Stimulated activated CD4-positive, alpha-beta T cell treated with anti-CD3 and anti-CD28 coated beads, Interleukin-12 subunit alpha, Interleukin-12 subunit beta, amount 100 ng/mL, for 4 hours (primary cell): ENCODE measurements at places on chromosomes 6 and 20.

GRCh38 chr6:78383968-78384367 lies 483.4 kb upstream of the IRAK1BP1 start:
- DNase-seq = no peak

DNA sequence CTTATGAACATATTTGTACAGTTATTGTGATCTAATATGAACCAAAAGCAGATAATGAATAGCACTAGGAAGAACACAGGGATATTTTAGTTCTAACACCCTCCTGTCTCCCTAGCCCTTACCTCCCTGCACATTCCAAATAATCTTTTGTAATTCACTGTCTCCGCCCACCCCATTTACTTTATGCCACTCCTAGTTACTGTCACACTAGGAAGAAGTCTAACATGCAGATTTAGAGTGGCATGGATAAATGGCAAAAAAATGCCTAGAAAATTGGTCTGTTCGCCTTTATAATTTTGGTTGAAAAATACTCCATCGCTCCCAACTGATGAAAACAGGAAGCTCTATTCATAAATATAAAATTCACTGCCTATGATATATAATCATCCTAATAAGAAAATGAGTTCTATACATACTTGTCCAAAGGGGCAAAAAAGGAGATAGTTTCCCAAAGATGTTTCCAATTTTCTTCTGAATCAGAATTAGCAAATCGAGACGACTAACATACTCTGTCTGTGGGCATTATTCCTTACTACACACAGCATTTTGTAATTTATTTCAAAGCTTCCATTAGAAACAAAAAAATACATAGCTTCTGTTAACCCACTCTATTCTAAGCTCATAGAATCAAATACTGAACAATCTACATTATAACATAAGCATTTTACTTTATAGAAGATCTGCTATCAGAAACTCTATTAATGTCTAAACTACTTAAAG lies 1.3 kb upstream of the RUNX2 start:
- DNase-seq = no peak

GRCh38 chr6:36969240-36969691 lies 14.7 kb downstream of the PI16 start:
- no peak for DNase-seq

- DNase-seq = no peak
These were observed 320.0 kb upstream of the FLRT3 start for GRCh38 chr20:14657266-14658005.

DNA sequence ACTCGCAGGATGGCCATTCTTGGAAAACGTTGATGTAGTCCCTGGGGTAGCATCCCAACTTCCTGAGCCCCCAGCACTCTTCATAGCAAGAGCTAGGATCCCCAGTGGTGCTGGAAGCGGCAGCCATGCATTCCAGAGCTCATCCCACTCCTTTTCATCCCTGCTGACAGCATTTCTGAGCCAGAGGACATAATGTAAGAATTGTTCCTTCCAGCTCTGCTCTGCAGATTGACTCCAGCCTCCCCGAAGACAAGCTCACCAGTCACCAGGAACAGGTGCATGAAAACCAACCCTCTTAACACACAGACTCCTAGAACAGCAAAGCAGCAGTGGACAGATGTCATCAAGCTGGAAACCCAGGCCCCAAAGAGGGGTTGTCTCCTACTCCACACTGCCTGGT lies 3.8 kb downstream of the SLC13A3 start:
- DNase-seq = no peak

DNA sequence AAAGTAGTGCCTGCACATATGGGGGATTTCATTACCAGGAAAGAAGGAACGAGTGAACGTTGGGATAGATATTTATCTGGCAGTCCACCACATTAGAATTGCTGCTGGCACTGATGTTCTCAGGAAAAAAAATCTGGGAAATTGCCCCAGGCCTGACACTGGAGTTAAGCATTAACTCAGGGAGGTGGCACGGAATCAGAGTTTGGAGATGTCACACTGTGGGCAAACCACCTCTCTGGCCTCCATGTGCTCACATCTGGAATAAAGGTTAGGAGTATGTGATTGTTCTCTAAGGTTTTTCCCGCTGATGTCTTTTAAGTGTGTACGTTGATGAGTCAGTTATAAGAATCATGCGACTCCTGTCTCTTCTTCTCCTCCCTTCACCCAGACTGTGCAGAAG lies 7.9 kb downstream of the TGM3 start:
- DNase-seq = no peak

- no peak for DNase-seq
These were observed 224.2 kb downstream of the CLIC5 start for GRCh38 chr6:45791211-45792168.

DNA sequence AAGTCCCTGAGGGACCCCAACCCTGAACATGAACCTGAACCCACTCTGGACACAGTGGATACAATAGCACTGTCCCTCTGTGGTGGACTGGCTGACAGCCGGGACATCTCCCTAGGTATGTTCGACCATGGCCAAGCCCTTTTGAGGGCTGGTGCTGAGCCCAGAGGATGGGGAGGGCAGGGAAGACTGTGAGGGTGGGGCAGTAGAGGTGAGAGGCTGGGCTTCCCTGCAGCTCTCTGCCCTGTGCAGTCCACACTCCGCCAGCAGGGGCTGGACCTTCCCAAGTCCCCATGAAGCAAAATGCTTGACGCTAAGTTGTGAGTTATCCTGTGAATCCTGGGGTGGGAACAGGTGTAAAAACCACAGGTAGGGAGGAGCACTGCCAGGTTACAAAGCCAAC lies 11.5 kb downstream of the LPIN3 start:
- DNase-seq = no peak

- no peak for DNase-seq
These were observed 41.1 kb upstream of the NKX2-2 start for GRCh38 chr20:21554985-21555384.

- no peak for DNase-seq
These were observed 657.7 kb upstream of the CITED2 start for GRCh38 chr6:140032189-140032588.

- no peak for DNase-seq
These were observed 4.5 kb upstream of the BRD2 start for GRCh38 chr6:32963866-32964265.

DNA sequence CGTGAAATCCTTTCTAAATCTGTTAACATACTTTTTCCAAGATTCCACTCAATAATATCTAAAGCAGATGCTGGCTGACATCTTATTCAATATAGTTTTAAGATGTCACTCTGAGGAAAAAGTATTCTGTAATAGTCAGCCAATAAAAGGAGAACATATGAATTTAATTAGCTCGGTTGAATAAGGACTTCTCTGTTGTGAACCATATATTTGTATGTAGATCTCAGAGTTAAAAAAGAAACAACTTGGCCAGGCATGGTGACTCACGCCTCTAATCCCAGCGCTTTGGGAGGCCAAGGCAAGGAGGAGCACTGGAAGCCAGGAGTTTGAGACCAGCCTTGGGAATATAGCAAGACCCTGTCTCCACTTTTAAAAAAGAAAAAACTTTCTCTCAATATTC lies 7.4 kb upstream of the CD24 start:
- no peak for DNase-seq

- DNase-seq = no peak
These were observed 994 bp downstream of the FOXC1 start for GRCh38 chr6:1610497-1611321.

DNA sequence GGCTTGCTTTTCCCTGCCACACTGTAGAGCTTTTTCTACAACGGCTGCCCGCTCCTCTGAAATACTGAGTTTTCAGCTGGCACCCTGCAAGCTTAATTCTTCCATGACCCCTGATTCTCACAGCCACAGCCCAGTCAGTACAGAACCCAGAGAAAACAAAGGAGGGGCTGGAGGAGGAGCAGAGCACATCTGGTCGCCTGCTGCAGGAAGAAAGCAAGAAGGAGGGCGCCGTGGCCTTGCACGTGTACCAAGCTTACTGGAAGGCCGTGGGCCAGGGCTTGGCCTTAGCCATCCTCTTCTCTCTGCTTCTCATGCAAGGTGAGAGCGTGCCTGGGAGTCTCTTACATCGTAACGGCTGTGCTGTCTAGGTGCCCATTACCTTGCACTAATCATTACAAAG lies 11.3 kb downstream of the DLK2 start:
- no peak for DNase-seq

DNA sequence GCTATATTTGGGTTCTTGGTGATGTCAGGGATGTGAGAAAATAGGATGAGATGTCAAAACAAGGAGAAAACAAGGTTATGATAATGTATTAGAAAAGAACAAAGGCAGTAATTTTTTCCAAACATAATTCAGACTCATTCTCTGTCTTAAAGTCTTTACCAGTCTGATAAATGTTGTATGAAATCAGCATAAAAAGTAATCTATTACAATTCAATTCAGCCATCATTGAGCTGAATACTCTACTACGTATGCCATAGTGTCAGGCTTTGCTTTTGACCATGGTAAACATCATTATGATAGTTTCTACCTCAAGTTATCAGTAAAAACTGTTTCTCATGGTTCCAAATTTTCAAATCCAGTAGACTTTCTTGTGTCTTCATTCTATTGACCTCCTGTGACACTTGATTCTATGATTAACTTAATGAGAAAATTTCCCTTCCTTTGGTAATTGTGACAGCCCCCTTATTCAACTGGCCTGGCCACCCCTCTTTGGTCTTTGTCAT lies 75.0 kb downstream of the EPHA7 start:
- DNase-seq = no peak

- DNase-seq = no peak
These were observed 240.9 kb downstream of the LRFN2 start for GRCh38 chr6:40346246-40346645.

- DNase-seq = no peak
These were observed 25.3 kb upstream of the SIM1 start for GRCh38 chr6:100490065-100490464.

DNA sequence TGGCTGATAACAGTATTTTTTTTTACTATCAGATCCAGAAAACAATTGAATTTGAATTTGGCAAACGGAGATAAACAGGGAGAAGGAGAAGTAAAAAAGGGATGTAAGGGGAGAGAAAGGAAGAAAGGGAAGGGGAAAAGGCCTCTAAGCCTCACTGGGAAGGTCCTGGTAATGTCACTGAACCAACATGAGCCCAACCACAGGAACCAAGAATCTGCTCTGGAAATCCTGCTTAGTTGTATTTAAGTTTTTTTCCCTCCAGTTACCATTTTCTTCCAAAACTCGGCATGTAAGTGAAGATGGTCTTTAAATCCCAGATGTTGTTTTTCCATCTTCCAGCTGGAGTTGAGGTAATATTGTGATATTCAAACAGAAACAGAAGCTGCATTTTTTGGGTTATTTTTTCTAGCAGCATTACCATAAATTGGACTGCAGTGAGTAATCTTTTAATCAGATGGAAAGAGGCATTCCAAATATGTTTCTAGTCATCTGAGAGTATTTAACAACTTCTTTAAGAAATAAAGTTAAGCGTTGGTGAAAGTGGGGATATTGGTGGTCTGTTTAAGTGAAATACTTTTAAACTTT lies 91.1 kb downstream of the TXNDC5 start:
- DNase-seq = no peak

DNA sequence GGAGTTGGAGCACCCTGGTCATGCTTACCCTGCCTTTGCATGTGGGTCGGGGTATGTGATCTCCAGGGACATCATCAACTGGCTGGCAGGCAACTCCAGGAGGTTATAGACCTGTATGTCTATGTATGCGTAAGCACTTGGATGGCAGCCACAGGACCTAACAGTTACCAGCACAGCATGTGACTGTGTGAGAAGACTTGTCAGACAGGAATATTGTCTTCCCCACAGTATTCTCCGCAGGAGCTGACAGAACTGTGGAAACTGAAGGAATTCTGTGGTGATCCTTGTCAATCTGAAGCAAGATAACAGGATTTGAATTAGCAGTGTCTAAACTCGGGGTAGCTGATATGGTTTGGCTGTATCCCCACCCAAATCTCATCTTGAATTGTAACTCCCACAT lies 59.2 kb downstream of the TMEM244 start:
- DNase-seq = no peak

DNA sequence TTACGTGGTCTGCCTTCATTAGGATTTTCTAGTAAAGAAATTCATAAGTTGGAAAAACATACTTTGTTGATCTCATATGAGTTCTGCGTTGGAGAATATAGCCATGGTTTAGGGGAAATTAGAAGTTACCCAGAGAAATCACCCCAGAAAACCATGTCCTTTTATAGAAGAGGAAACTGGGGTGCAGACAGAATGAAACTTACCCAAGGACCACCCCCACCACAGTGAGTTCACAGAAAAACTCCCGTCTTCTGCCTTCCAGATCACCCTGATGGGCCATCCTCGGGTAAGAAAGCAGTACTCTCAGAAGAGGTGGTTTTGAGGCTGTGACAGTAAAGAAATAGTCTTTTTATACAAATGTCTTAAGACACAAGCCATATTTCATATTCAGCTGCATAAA lies 25.1 kb upstream of the MAFB start:
- no peak for DNase-seq

DNA sequence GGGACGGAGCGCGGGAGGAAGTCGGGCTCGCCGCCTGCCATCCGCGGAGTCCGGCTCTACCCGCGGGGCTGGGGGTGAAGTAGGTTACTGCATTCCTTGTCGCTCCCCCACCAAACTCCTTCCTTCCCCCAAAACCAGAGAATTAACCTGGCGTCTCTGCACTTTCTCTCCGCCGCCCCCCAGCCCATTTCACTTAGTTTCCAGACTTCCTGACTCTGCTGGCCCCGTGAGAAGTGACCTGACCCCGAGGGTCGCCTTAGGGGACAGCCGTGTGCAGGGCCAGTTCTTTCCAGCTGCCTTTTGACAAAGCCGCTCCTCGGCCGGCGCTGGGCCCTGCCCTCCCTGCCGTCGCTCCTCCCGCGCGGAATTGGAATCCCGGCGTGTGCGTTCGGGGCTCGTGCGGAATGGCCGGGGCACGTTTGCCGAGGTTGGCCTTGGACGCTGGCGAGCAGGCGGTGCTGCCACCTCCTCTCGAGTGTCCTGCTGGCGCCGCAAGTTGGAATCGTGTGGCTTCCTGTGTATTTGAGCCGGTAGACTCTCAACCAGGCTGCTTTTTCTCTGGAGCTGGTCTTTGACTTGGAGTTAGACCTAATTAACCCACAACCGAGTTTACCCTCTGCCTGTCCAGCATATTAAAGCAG lies 650 bp downstream of the DCBLD1 start:
- DNase-seq = peak; percentile 13

DNA sequence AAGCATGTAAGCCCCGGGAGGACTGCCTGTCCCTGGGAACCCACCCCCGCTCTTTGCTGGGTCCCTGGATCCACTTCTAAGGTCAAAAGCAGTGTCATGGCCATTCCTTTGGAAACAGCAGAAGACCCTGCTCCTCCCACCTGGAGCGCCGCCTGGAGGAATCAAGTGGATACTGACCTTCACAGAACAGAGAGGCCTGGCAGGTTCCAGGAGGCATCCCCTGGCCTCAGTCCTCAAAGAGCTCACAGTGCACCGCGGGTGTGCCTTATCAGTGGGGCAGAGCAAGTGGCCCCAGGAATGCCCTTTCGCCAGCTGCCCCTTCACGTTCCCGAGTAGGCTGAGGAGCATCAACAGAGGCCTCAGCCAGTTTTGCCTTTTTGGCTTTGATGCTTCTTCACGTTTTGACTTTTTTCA lies 11.1 kb upstream of the SLC4A11 start:
- DNase-seq = no peak

- no peak for DNase-seq
These were observed 48.4 kb downstream of the GCNT2 start for GRCh38 chr6:10569392-10570127.
